ENCODE measurements at places on chromosomes 16 and 17.

- no peak for DNase-seq
These were observed 16.1 kb downstream of the MGRN1 start for GRCh38 chr16:4640572-4641305.

GRCh38 chr16:84672276-84673202, 24.2 kb downstream of the KLHL36 start:
- DNase-seq, result peak; percentile 77

- DNase-seq, result peak; percentile 46
These were observed at the start of gene SETD6 for GRCh38 chr16:58515125-58515870. Gene SETD6 (plus strand): TSS chr16:58515517. CDS start chr16:58515538, 21 bp downstream.

GRCh38 chr16:67942200-67942509, 1.8 kb downstream of the LCAT start:
- DNase-seq, result peak; percentile 21

DNA sequence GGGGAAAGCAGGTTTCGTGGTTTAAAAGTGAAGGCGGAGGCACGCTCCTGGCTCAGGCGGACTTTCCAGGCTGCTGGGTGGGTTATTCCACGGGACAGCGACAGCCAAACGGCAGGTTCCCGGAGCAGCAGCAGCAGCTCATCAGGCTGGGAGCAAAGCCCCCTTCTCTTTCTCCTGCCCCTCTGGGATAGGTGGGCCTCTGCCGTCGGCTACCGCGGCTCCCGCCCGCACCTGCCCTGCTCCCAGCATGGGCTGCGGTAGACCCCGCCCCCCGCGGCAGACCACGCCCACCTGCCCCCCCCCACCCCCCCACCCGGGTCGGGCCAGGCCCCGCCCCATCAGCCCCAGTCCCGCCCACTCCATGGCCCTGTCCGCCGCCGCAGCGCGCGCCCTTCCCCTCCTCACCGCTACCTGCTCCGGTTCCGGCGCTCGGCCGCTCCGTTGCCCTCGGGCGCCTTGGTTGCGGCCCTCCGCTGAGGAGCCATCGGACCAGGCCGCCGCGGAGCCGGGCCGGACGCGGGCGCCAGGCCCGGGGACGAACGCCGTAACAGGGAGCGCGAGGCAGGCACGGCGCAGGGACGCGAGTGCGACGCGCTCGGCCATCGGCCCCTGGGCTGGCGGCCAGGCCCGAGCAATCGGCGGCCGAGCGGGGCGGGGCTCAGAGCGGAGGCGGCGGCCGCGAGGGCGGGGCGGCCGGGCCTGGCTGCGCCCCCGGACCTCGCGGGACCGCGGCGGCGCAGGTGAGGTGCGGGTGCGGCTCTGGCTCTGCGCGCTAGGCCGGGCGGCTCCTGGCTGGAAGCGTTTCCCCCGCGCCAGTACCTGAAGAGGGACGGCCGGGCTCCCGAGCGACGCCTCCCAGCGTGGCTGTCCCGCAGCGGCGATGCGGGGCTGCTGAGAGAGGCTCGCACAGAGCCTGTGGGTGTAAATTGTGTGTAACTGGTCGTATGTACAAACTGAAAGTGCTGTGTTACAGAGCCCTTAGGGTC, at the start of the genes HEXD and OGFOD3:
Gene HEXD, plus strand, starts transcription at position 347 of the 986 bp plus-strand sequence. CDS start 1,453 bp downstream, outside the sequence.
Gene OGFOD3, minus strand, starts transcription at position 586 of the 986 bp plus-strand sequence. Its CDS starts 101 bp downstream, at position 485.
- DNase-seq, result peak; percentile 80

- no peak for DNase-seq
These were observed 5.2 kb upstream of the TOB1 start for GRCh38 chr17:50871364-50871763.

- DNase-seq, result no peak
These were observed 1.1 kb downstream of the MLST8 start for GRCh38 chr16:2206420-2206779.

- DNase-seq, result no peak
These were observed 632.6 kb downstream of the MAF start for GRCh38 chr16:78967948-78968347.

DNA sequence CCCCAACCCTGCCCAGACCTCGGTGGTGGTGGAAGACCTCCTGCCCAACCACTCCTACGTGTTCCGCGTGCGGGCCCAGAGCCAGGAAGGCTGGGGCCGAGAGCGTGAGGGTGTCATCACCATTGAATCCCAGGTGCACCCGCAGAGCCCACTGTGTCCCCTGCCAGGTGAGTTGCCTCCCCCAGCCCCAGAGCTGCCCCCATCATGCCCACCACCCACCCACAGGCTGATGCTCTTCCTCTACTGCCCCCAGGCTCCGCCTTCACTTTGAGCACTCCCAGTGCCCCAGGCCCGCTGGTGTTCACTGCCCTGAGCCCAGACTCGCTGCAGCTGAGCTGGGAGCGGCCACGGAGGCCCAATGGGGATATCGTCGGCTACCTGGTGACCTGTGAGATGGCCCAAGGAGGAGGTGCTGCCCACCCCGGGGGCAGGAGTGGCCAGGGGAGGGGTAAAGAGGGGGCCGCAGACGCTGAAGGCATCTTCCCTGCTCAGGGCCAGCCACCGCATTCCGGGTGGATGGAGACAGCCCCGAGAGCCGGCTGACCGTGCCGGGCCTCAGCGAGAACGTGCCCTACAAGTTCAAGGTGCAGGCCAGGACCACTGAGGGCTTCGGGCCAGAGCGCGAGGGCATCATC, 8.4 kb downstream of the GALK1 start:
- no peak for DNase-seq

DNA sequence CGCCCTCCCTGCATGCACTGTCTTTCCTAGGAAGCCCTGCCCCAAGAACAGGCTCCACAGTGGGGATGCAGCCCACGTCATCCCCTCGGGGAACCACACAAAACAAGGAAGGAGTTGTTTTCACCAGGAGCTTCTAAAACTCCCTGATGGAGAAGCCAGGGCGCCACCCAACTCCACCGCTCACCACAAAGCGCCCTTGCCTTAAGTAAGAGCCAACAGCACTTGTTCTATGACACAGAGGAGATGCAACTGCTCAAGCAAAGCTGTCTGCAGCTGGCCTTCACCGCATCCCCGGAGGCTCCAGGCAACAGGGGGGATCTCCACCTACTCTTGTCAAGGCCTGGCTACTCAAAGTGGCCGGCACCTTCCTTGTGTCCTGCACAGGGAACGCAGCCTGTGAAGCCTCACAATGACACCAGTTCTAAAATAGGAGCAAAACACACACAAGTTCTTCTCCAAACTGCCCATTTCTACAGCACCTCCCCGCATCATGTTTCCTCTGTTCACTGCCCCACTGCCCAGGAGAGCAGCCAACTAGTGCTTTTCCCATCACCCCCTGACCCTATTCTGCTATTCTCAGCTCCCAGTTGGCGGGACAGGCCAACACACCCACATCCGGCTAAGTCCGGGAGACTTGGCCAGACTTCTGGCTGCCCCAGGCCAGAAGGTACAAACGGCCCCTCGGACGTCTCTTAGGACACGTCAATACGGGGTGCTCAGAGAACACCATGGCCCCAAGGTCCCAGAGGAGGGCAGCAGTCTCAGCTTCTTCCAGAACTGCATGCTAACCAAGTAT, 24.2 kb downstream of the MPG start:
- DNase-seq, result no peak

DNA sequence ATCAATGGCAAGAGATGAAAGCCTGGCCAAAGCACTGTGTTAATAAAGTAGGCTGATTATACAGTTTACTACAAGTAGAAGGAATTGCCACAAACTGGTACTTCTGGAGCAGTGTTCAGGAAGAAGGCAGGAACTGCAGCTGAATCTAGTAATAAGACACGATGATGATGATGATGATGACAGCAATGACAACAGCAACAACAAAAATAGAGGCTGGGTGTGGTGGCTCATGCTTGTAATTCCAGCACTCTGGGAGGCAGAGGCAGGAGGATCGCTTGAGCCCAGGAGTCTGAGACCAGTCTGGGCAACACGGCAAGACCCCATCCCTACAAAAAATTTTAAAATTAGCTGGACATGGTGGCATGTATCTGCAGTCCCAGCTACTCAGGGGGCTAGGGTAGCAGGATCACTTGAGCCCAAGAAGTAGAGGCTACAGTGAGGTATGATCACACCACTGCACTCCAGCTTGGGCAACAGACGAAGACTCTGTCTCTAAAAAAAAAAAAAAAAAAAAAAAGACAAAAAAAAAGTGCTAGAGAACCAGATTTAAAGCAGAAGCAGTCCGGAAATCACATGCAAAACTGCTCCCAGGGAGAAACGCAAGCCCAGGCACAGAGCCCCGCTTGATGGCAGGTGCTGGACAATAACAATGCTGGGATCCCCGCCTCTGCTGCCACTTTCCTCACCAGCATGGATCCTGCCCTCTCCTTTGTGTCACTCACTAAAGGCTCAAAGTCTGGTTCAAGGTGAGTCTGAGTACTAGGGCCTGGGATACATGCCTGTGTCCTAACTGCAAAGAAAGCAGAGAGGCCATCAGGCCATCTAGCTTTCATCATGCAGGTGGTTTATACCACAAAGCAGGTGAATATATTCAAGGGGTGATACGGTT, 44.8 kb downstream of the CPPED1 start:
- DNase-seq, result no peak

- DNase-seq, result no peak
These were observed 354.7 kb upstream of the RBFOX1 start for GRCh38 chr16:6977916-6978315.
